Pulmonary artery endothelial cell (primary cell): ENCODE measurements at places on chromosomes 6 and 20. TPM values are rescaled to one million over a fixed set of nuclear protein-coding genes. Genes with fewer than 3 reads are reported as not detected.

HRH3 gene
- not detected in 2 replicates for total RNA-seq

PGC gene
- total RNA-seq = not detected in 2 replicates

BTNL2 gene
- total RNA-seq = not detected in 2 replicates

GRM1 gene
- under 0.01 TPM in 2 replicates for total RNA-seq

CALHM5 gene
- total RNA-seq = 7.8 and 14.8 TPM in 2 replicates
